ENCODE measurements at places on chromosomes 3 and 15.

DNA sequence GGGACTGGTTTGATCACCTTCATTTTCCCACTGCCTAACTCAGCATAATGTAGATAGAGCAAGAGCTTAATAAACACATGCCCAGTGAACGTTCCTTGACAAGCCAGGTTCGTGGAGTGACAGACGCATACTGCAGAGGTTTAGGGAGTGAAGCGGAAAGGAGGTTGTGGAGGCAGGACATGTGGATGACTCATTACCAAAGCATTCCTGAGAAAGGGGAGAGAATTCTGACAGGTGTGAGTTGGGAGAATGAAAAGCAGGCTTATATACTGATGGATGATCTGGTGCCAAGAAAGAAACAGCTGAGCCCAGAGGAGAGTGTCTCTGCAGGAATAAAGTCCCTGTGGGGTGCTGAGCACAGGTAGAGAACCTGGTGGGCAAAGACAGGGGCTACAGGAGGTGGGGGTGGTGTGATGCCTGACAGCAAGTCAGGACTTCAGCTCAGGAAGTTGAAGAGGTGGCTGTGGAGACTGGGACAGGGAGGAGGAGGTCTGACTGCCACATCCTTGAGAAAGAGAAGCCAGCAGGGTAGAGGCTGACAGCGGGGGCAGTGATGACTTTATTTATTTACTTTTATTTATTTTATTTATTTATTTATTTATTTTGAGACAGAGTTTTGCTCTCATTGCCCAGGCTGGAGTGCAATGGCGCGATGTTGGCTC lies 2.4 kb upstream of the RPL29 start:
- DNase-seq = no peak

GRCh38 chr15:47803767-47804166 lies 86.5 kb downstream of the SEMA6D start:
- peak; percentile 18 for DNase-seq

GRCh38 chr15:84937144-84937543 lies 44.5 kb upstream of the PDE8A start:
- peak; percentile 44 for DNase-seq

GRCh38 chr3:46557814-46558183 lies 8.3 kb downstream of the LRRC2 start:
- DNase-seq = no peak

DNA sequence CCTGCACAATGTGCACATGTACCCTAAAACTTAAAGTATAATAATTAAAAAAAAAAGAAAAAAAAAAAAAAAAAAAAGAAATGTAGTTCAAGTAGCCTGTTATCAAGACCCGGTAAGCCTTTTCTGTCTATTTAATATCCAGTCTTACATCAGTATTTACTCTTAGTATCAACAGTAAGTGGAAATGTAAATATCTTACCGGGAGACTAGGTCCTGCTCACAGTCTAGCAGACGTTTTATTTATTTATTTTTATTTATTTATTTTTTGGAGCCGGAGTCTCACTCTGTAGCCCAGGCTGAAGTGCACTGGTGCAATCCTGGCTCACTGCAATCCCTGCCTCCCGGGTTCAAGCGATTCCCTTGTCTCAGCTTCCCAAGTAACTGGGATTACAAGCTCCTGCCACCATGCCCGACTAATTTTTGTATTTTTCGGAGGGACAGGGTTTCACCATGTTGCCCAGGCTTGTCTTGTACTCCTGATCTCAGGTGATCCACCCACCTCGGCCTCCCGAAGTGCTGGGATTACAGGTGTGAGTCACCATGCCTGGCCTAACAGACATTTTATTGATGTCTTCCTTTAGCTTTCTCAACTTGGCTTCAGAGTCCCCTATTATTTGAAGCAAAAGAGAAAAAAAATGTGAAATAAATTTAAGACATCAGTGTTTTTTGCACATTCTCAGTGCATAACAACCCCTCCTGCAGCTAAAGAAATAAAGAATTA lies 19.9 kb downstream of the C2CD4B start:
- DNase-seq = no peak

Data from foreskin fibroblast (primary cell).